Stomach (tissue), 19 donors: ENCODE measurements at places on chromosomes 1 and 21.
A peak's percentile ranks its signal among the peaks of the same experiment; 100 is the strongest.

GRCh38 chr21:42233067-42233961 lies 14.4 kb downstream of the ABCG1 start:
- no peaks in the 10 kb centered on the region for H3K27me3 ChIP-seq
- peaks cover 81% of the 10 kb centered on the region for H3K4me1 ChIP-seq
- peak overlapping the region; percentile 80 for H3K27ac ChIP-seq
- peak; percentile 62 for DNase-seq
- H3K36me3 ChIP-seq, result no peaks in the 10 kb centered on the region

GRCh38 chr1:89465201-89465600 lies 59.4 kb upstream of the LRRC8B start:
- no peak overlapping the region for H3K27ac ChIP-seq
- H3K4me1 ChIP-seq, result peaks cover 5% of the 10 kb centered on the region
- H3K36me3 ChIP-seq, result no peaks in the 10 kb centered on the region
- no peak for DNase-seq
- H3K4me3 ChIP-seq, result no peak overlapping the region

DNA sequence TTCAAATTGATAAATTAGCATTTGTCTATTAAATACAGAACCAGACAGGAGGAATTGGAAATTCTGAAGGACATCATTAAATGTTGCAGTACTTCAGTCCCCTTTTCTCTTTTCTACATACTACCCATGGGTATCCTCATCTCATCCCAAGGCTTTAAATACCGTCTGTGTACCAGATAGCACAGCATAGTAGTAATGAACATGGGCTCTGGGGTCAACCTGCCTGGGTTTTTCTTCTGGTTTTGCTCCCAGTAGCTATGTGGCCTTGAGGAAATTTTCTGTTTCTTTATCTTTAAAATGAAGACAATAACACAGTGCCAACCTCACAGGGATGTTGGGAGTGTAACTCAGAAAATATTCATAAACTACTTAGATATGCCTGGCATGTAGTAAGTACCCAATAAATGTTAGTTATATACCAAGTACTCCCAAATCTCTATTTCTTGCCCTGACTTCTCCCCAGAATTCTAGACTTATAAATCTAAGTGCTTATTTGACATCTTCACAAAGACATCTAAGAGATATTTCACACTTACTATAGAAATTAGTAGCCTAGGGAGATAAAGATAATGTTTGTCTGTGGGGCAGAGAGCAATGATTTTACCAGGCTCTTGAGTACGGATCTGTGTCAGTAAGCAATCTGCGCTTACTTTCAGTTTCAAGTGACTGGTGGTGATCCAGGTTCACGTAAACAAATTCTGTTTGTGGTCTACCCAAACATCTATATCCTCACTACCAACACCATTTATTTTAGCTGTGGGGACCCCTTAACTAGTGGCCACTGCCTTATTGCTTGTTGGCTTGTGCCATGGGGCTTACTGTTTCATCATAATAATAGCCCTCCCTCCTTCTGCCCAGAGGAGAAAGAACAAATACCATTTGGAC lies 37.3 kb downstream of the VANGL2 start:
- no peaks in the 10 kb centered on the region for H3K36me3 ChIP-seq
- peaks cover 7% of the 10 kb centered on the region for H3K4me1 ChIP-seq
- H3K27ac ChIP-seq, result peak overlapping the region; percentile 25
- peak; percentile 41 for DNase-seq
- H3K27me3 ChIP-seq, result no peaks in the 10 kb centered on the region
- no peak overlapping the region for H3K4me3 ChIP-seq

GRCh38 chr1:31959521-31960340 lies 21.6 kb upstream of the PTP4A2 start:
- DNase-seq, result no peak
- H3K4me3 ChIP-seq, result no peak overlapping the region
- no peaks in the 10 kb centered on the region for H3K27me3 ChIP-seq
- H3K27ac ChIP-seq, result no peak overlapping the region
